ENCODE measurements at places on chromosomes 3 and 15. TPM values are rescaled to one million over a fixed set of nuclear protein-coding genes. Genes with fewer than 3 reads are reported as not detected.

The MORC1 gene
- 0.10 TPM for total RNA-seq

- DNase-seq: no peak
Measured at GRCh38 chr3:171752329-171752728, 58.0 kb downstream of the PLD1 start.

GRCh38 chr3:128487813-128488635, 5.0 kb downstream of the GATA2 start:
- DNase-seq: peak; percentile 79

DNA sequence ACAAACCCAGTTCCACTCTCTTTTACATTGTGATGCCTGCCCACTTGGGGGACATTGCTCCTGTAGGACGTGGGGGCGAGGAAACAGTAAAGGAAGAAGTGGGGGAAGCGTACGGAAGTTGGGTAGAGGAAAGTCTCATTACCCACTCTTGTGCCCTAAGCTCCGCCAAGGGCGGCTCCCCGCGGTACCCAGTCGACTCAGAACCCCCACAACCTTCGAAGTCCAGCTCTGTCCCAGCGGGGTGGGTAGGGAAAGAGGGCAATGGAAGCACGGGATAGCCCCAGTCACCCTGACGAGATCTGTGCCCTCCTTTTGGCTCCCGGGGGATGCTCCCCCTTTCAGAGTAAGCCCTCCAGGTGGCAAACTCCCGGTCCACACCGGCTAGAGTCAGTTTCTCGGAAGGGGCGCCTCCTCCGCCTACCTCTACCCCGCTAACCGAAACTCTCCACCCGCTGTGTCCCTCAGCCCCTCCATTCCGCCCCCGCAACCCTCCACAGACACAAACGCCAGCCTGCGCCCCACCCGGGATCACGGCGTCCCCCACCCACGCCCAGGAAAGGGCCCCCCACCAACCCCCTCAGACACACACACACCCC, 527 bp downstream of the CSNK1G1 start:
- no peak for DNase-seq

DNA sequence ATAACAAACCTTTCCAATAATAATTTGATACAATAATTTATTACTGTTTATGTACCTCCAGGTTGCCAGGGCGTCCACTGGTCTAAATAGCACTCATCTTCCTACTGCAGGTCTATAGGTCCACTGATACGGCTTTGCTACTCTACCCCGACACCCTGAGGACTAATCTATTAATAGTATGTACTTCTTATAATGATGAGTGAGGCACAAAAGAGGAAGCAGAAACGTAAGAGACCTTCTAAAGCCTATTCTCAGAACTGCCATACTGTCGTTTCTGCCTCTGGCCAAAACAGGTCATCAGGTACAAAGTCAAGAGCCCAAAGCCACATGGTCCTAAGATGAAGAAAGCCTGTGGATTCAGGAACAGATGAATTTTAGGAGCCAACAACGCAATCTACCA, 163.2 kb upstream of the GRM7 start:
- DNase-seq: no peak

DNA sequence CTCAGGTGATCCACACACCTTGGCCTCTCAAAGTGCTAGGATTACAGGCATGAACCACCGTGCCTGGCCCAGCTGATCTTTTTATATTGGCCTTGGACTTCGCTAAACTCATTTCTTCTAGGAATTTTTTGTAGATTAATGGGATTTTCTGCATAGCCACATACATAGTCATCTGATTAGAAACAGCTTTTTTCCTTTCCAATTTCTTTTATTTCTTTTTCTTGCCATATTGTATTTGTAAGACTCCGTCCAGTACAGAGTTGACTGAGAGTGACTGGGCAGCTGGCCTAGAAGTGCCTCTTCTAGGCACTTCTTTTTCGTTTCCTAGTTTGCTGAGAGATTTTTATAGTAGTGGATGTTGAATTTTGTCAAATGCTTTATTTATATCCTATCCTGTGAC, 37.4 kb downstream of the ARIH1 start:
- DNase-seq: no peak

GRCh38 chr15:79178594-79178993, 88.0 kb upstream of the RASGRF1 start:
- DNase-seq: no peak

DNA sequence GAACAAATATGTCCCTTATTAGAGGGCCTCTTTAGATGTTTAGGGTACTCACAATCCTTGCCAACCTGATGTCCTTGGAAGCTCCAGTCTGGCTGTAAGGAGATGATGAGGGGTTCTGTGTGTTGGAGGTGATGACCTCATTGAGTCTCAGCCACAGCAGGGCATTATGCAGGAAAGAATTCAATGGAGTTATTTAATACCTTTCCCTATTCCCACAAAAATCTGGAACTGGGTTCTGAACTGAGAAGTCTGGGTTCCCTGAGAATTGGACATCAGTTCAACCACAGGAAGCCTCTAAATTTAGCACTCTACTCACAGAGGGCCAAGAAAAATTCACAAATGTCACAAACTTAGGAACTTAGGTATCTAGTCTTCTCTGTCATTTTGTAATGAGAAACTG, 36.9 kb downstream of the SLC35A5 start:
- DNase-seq: no peak

GRCh38 chr3:47022641-47023071, 43.2 kb downstream of the NBEAL2 start:
- DNase-seq: peak; percentile 60
